Osteocyte (in vitro differentiated cells): ENCODE measurements at places on chromosomes 2 and 18. TPM values are rescaled to one million over a fixed set of nuclear protein-coding genes. Genes with fewer than 3 reads are reported as not detected.

- DNase-seq: no peak
These were observed 398.9 kb downstream of the RND3 start for GRCh38 chr2:150088538-150088937.

DNA sequence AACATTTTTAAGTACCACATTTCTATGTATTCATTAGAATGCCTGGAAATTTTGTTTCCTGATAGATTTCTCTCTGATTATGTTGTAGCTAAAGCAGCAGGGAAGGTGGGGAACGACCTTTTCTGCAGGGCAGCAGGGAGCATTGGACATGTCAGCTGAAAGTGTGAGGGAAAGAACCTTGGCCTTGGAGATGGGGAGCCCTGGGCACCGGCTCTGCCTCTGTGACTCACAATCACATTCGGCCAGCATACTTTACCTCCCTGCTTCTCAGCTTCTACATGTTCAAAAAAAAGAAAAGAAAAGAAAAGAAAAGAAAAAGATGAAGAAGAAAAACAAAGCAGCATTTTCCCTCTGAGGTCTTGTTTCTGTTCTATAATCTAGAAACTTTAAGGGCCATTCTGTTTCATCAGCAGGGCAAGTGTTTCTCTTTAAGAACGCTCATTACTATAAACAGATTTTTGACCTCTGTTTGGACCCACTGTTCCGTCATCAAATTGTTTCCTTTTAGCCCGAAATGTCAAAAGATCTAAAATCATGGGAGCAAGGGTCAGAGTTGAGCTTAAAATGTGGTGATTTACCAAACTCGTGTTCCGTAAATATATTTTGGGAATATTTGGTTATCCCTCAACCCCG lies 27.9 kb downstream of the SETBP1 start:
- no peak for DNase-seq

GRCh38 chr2:174945601-174946260 lies 59.5 kb downstream of the CHN1 start:
- DNase-seq: no peak

GRCh38 chr2:65050931-65051330 lies 5.3 kb upstream of the CEP68 start:
- DNase-seq: no peak

Gene NLRC4
- not detected in 2 replicates for total RNA-seq

DNA sequence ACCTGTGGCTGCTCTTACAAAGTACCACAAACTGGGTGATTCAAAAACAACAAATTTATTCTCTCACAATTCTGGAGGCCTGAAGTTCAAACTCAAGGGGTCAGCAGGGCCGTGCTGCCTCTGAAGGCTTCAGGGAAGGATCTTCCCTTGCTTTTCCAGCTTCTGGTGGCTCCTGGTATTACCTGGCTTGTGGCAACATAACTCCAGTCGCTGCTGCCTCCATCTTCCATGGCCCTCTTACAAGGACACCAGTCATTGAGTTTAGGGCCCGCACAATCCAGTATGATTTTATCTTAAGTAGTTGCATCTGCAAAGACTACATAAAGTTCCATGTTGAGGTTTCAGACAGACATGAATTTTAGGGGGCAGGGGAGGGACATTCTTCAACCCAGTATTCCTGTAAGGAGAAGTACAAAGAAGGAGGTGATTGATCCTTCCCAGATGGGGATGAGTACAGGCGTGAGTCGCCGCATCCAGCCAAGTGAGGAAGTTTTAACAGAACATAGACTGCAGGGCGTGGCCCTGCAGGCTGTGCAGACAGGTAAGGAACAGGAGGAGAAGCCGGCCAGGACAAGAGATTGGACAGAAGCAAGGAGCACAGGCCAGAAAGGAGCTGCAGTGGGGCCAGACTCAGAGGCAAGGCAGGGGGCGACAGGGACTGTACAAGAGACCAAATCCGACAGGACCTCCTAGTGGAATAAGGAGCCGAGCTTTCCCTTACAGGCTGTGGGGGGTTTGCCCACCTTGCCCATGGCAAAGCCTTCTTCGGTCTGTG lies 44.4 kb upstream of the BZW1 start:
- peak; percentile 57 for DNase-seq

DNA sequence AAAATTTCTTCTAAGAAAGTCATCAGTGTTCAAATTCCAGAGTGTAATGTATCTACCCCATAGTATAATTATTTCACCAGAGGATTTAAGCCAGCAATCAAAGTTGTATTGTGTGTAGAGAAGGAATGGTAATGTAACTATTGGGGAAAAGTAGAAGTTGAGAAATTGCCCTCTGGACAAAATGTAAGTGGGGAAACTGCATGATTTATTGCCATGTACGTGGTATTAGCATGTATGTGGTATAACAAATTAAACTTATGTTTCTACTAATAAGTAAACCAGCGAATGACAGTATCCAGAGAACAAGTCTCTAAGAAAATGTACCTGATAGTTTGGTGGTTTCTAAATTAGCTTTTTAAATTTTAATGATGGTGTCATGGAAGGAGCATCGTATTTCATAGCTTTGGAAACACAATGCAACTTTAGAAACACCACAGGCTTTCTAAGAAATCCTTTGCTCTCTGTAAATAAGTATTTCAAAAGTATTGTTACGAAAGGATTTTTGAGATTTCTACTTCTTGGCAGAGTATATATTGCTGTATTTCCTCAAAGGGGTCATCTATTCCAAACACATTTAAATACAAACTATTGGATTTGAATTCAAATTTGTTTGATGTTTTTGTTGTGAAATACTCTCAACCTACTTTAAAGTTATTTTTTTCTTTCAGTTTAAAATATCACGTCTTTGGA lies 1018.9 kb upstream of the ZEB2 start:
- DNase-seq: no peak

Gene UGT1A10
- total RNA-seq: not detected in 2 replicates

DNA sequence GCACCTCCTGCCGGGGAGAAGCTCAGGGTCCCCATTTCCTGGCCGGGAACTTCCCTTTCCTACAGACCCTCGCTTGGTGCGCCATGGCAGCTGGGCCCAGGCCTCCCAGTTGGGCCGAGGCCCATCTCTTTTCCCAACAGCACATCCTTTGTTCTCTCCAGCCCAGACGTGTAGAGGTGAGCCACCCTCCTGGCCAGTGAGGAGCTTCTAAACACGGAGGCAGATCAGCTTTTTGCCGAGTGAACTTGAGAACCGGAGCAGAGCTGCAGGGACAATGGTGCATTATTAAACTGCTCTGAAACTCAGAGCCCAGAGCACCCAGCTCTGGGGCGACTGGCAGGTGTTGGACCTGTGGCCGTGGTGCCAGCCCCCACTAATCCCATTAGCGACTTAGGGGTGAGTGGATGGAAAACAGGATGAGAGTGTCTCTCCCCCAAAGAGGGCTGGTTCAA lies 25.4 kb downstream of the SH3BP4 start:
- DNase-seq: no peak

Gene CHRNG
- not detected in 2 replicates for total RNA-seq

GRCh38 chr2:133110201-133110600 lies 440.2 kb upstream of the LYPD1 start:
- DNase-seq: no peak

DNA sequence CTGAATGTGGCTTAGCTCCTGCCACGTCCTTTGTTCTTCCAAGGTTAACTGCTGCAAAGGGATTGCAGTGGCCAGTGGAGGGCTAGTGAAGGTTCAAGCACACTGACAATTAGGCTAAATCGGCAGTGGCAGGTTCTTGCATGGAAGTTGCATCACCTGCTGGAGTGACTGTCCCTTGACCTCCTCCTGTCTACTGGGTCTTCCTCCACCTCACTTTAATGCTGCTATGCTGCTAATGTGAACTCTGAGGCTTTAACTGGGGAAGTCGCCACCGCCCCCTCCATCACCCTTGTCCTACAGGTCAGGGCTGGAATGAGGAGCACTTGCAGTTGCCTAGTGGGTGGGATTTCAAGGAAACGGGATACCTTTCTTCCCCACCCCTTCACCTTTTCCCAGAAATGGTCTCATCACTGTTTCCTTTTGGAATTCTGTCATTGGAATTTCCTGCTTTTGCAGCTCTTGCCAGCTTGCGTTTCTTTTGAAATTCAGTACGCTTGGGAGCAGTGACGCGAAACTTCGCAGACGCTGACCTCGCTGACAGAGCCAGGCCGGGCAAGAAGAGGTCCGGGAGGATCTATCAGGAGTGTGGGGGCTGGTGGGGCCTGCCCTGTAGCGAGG lies 150.3 kb downstream of the SH3RF3 start:
- DNase-seq: no peak

DNA sequence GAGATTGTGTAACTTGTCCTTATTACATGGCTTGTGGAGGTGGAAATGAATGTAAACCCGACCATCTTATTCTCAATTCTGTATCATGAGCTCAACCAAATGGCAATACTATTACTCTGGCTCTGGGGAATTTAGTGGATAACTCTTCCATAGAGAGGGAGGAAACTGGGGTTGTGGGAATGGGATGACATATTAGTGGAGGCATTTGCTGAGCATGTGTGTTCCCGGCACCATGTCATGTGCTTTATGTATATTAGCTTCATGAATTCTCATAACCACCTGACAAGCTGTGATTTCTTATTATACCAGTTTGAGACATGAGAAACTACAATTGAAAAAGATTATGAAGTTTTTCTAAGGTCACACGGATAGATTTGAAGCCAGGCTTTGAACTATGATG lies 112.8 kb upstream of the TMEFF2 start:
- DNase-seq: no peak

Gene CNTNAP5
- total RNA-seq: not detected in 2 replicates

Gene MSTN
- 0.89 and 1.1 TPM in 2 replicates for total RNA-seq

DNA sequence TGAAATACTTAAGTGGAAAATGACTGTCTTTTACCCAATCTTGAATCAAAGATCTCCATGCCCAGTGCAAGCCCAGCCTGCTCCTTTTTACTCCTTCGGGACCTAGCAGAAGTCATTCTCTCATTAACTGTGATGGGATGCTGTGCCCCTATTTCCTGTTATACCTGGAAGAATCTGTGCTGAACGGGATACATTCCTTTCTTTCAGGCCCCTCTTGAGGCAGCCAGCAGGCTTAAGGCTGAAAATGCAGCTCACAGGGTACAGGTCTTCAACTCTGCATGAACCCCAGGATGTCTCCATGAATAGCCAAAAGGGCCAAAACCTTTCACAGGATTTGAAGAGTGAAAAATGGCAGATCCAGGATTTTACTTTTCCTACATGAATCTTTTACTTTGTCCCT lies 784.8 kb upstream of the KLHL29 start:
- no peak for DNase-seq

DNA sequence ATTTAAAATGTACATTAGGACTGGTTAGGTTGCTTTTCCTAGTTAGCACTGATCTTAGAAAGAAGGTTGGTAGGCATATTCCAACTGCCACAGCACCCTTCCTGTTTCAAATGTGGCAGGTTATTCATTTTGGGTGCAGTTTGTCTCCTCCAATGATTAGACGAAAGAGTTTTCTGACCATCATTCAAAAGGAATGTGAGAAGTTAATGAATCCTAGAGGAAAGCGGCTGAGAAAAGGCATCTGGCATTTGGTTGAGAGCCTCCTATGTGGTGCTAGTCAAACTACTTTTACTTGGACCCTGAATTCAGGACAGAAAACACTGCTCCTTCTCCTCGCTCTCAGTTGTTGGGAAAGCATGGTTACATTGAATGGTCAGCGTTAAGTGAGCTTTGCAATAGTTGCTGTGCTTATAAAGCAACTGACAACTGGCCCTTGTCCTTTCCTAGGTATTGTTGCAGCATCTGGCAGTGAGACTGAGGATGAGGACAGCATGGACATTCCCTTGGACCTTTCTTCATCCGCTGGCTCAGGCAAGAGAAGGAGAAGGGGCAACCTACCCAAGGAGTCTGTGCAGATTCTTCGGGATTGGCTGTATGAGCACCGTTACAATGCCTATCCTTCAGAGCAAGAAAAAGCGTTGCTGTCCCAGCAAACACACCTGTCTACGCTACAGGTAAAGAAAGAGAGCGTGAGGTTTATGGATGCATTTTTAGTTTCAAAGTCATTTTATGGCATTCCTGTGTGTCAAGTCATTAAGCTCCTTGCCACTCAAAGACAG lies 6.1 kb downstream of the TGIF1 start:
- no peak for DNase-seq

Gene RNF138
- 19.1 and 19.7 TPM in 2 replicates for total RNA-seq

Gene REG3G
- not detected in 2 replicates for total RNA-seq

DNA sequence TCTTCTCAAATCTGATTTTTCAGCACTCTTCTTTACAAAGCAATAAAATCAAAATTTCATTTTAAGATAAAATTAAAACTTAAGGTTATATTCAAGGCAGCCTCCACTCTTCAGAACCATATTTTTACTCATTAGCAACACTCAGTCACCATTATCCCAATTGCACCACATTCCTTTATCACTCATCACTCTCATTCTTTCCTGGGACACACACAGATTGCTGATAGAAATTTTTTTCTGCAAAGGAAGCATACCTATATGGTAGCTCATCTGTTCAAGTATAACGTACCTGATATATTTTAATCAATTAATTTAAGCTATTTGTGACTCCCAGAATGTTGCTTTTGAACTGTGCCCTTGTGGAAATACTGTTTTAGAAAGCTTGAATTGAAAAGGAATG lies 1559.3 kb upstream of the ZEB2 start:
- DNase-seq: no peak

GRCh38 chr2:158189526-158189925 lies 87.8 kb downstream of the UPP2 start:
- no peak for DNase-seq

DNA sequence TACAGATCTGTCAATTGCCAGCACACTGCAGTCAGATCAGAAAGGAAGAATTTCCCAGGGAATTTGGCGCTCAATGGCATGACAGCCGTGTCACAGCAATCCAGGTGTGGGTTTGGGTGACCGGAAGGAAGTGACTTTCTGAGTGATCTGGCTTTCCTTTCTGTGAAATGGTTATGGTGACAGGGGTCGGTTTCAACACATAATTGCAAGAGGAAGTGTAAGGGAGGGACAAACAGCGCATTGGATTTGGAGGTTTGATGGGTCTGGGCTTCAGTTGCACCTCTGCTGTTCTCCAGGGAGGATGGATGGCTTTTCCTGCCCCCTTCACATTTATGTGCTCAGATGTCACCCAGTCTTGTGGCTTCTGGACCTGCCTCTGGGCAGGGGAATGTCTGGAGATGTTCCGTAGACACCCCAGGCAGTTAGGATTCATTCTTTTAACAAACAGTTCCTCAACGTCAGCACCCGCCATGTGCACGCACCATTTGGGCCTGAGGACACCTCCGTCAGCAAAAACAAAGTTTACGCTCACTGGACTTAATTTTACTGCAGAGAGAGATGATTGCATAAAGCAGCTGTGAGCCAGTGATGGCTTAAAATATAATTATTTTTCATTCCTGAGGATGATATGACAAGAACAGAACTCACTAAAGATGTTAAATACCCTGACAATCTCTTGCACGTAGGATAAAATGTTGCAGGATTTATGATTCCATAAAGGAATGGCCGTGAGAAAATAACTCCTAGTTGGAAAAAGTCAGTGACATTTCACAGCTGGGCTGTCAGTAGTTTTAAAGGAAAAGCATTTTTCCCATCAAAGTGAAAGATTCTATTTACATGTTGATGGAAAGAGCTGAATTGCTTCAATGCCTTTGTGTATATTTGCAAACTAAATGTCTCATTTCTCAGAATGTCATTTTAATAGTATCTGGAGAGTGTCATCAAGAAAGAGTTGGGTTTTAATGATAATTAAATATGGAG lies 36.9 kb downstream of the MBP start:
- no peak for DNase-seq

Gene NGEF
- 0.26 and 0.27 TPM in 2 replicates for total RNA-seq

Gene EPB41L5
- 14.9 and 16.2 TPM in 2 replicates for total RNA-seq

- DNase-seq: no peak
These were observed 71.3 kb upstream of the FN1 start for GRCh38 chr2:215507136-215507535.

Gene FRZB
- 46.6 and 47.3 TPM in 2 replicates for total RNA-seq

- no peak for DNase-seq
These were observed 101.3 kb downstream of the LOXHD1 start for GRCh38 chr18:46555724-46556123.
